Cardiac septum (tissue), 1 donor: ENCODE measurements at places on chromosomes 5 and 9.

DNA sequence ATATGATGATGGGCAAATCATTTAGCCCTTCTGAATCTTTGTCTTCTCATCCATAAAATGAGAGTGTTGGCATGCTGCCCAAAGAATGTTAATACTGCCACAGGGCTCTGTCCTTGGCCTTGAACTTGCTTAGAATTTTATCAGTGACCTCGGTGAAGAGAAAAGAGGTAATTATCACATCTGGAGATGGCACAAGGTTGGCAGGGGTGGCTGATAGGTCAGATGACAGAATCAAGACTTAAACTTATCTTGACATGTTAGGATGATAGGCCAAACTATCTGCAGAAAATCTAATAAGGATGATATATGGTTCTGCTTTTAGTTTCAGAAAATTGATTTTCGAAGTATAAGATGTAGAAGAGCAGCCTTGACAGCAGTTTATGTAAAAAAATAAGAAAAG, 599.1 kb upstream of the CLINT1 start:
- no peak for DNase-seq

DNA sequence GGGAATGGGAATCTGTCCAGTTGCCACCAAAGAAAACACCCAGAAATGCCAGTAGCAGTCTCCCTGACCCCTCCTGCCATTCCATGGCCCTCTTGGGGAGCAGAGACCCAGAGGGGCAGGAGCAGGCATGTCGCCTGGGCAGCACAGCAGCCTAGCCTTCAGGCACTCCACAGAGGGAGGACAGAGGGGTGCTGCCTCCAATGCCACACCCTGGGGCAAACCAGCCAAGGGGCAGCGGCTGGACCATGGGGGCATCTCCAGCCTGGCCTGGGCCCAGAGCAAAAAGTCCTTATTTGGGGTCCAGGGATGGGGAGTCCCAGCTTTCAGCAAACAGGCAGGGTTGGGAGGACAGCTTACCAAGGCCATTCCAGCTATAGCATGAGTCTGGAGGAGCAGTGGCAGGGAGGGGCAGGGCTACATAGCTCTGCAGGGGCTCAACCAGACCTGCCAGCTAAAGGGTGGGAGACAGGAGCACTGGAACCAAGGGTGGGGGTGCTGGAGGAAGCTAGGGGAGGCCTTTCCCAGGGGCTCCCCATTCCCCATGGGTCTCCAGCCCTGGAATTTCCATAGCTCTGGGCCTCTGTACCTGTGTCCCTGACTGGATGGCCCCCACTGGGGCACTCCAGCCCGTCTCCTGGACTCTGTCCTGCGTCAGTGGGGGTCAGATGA, 6.7 kb downstream of the BRD3 start:
- DNase-seq = no peak

GRCh38 chr5:31638345-31638744, 586 bp upstream of the PDZD2 start:
- DNase-seq = no peak

DNA sequence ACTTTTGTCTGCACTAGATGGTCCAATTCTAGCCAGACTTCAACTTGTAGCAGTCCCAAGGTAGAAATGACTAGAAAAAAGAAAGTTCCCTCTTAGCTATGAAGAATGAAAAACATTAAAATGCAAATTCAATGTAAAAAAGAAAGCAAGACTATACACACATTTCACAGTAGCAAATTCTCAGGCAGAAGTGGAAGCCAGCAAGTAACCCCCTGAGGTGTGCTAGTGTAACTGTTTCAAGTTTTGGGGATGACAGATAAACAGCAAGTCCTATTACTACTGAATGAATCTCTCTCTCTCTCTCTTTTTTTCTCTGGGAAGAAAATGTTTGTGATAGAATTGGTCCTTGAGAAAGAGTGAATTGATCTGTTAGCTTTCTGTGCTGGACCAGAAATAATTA, 185.6 kb downstream of the EFNA5 start:
- DNase-seq = no peak

DNA sequence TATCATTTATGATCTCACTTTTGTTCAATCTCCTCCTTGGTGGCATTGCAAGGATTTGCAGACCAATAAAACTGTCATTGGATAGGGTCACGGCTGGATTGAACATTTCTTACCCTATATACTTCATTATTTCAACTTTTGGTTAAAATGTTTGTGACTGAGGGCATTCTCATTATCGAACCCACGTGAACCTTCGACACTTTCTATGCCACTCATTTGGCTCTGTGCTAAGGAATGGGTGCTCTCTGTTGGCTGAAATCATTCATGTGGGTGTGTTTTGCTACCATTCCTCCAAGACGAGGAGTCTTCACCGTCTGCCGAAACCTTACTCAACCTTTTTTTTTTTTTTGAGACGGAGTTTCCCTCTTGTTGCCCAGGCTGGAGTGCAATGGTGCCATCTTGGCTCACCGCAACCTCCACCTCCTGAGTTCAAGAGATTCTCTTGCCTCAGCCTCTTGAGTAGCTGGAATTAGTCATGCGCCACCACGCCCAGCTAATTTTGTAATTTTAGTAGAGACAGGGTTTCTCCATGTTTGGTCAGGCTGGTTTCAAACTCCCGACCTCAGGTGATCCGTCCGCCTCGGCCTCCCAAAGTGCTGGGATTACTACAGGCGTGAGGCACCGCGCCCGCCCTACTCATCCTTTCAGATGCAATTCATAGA, 62.5 kb downstream of the CSNK1A1 start:
- no peak for DNase-seq

DNA sequence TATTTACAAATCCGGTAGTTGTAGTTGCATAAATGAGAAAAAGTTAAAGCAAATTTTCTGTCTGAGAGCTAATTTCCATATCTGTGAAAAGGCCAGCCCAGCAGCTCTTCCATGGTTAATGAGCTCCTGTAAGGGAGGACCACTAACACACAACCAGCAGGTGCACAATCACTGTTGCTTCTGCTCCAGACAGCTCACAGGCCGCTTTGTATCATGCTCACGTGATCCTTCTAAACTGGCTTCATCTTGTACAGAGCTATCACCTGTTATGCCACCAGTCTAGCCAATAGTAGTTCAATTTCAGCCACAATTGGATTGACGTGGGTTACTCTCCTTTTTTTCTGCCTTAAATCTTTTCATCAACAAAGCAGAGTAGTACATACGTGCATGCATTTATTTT, 38.3 kb upstream of the FBXL17 start:
- DNase-seq = no peak
